ENCODE measurements at places on chromosomes 7 and 10.

GRCh38 chr7:155371331-155371883, 73.7 kb downstream of the INSIG1 start:
- no peak for DNase-seq

DNA sequence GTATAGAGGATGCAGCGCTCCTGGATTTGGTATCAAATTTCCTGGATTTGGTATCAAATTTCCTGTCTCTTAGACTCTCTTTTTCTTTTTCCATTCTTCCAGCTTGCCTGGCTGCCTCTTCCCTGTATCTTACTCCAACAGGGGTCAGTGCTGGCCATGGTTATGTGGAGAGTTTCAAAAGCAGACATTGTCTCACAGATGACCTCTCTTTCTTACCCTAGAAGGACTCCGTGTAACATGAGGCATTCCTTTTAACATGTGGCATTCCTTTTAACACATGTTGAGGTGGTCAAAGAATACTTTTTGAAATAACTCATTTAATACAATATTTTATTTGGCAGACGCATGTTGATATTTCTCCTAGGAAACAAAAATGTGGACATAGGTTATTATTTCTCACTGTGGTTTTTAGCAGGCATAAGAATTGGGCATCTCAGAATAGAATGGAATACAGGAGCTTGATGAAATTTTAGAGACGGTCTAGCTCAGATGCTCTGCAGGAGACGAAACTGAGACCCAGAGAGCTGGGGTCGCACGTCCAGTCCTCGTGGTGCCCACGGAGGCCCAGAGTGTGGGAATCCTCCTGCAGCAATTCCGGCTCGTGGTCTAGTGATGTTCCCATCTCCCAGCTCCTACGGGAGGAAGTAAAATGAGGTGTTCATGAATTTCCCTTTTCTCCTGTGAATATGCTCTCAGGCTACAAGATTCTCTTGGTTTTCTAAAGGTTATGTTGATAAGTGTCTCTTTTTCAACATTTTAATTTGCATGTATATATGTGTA, 59.6 kb upstream of the PITRM1 start:
- no peak for DNase-seq

DNA sequence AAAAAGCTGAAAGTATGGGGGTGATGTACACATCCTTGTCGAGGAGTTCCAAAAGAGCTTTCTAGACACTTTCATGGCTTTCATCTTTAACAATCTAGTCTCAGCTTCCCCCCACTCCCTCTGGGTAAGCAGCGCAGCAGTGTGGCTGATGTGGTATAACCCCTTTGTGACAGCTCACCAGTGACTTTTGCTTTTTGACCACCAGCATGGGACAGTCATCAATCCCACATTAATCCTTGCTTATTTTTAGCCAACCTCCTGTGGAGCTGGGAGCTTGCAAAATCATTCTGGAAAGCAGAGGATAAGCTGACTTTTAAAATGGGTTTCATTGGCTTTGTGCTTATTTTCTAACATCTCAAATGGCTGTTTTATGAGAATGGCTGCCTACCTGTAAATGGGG, 272.7 kb downstream of the HDAC9 start:
- DNase-seq = no peak

DNA sequence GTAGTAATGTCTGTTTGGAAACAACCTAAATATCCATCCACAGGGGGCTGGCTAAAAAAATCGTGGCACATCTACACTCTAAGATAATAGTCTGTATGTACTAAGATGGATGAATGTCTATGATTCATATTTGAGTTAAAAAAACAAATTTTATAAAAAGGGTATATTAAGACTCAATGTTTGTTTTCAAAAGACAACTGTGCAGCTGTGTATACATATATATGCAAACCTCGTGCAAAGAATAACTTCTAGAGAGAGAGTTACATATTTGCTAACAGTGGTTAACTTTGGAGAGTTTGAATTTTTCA, 323.5 kb downstream of the PLXNA4 start:
- no peak for DNase-seq

GRCh38 chr10:21257919-21258318, 267.6 kb downstream of the SKIDA1 start:
- no peak for DNase-seq
